ENCODE measurements at places on chromosomes 4 and X.

DNA sequence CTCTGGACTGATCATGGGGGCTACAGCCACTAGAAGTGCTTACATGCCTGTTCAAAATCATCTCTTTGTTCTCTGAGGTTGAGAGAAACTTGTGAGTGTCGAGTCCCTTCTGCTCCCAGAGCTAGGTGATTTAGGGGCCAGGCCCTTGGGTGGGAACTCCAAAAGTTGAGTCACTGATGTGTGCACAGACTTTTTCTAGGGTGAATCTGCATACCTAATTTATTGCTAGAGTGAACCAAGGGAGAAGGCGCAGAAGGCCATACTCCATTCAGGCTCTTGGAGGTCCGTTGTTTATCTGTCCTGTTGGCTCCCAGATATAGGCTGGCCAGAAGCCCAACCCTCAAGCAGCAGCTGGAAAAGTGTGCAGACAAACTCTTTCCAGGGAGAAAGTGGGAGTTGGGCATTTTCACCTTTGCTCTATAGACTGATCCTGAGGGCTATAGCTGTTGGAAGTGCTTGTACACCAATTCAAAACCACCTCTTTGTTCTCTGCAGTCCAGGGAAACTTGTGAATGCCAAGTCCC lies 80.8 kb upstream of the ARX start:
- no peak for DNase-seq

DNA sequence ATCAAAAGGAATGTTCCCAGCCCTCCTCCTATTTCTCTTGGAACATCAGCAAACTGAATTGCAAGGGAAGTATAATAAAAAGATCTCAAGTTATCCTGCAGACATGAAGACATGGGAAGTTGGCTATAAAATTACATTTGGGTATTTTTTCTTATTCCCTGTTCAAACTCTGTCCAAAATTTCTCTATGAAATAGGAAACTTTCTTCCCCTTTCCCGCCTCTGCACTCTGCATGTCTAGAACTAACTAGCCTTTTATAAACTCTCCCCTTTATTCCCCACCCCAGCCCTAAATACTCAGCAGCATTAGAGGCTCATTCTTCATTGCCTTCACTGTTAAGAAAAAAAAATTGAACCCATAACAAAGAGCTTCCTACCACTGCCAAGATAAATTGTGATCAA lies 126.7 kb upstream of the EDNRA start:
- no peak for DNase-seq

DNA sequence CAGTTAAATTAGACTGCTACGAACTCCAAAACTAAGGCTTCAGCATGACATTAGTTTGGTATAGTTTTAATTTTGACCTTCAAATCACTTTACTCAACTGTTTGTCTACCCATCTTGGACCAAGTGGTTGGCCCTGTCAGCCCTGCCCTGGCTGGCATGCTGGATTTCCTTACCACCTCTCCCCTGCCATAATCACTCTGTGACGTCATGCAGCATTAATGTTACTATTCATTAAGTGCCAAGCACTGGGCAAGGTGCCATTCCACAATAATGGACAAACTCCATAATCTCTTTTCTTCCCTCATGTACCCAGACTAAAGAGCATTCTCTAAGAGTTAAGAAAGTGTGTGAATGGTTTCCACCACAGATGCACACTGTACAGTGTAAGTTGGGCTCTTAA lies 277.0 kb upstream of the INTU start:
- no peak for DNase-seq

GRCh38 chr4:153369021-153369420 lies 24.5 kb downstream of the MND1 start:
- no peak for DNase-seq

GRCh38 chrX:140711894-140712293 lies 2.3 kb downstream of the LINC00632 start:
- DNase-seq = no peak

Data from islet precursor cell (in vitro differentiated cells).